ENCODE measurements at places on chromosomes 11 and 22.

DNA sequence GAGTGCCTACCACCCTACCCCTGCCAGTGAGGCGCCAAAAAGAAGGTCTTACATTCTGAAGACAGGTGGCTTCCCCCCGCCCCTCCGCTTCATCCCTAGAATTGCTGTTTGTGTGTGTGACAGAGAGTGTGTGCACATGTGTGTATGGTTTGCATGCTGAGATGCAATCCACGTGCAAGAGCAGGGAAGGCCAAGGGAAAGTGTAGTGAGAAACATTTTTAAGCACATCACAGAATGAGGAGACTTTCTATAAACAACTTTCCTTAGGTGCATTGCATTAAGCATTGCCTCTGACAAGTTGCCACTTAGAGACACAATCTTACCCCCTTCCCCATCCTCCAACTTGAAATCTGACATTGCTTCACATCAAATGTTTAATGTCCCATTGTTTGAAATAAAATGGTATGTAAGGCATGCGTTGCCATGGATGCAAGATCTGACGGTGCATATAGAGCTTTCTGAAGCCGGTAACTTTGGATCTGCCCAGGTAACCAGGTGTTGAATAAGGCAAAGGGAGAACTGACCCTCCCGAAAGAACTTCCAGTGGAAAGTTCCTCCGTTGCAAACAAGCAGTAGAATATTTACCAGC, 21.4 kb downstream of the FJX1 start:
- no peak for DNase-seq

DNA sequence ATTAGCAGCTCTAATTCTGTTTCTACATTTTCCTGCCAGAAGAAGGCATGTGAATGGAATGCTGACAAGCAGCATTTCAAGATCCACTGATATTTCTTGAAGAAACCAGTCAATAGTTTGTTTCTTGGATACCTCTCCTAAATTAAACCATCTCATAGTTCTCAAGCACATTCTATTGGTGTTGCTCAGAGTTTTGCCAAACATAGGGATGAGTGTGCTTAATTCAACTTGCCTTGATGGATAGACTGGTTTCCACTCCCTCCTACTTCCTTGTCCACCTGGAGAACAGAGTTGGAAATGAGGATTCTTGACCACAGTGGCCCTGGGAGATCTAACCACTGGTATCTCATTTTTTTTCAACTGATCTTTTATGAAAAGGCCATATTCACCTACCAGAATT, 29.8 kb upstream of the DDX10 start:
- no peak for DNase-seq

GRCh38 chr22:35891442-35891841, 137.2 kb downstream of the RBFOX2 start:
- no peak for DNase-seq

- DNase-seq: no peak
These were observed 19.3 kb upstream of the ST3GAL4 start for GRCh38 chr11:126336138-126336541.

DNA sequence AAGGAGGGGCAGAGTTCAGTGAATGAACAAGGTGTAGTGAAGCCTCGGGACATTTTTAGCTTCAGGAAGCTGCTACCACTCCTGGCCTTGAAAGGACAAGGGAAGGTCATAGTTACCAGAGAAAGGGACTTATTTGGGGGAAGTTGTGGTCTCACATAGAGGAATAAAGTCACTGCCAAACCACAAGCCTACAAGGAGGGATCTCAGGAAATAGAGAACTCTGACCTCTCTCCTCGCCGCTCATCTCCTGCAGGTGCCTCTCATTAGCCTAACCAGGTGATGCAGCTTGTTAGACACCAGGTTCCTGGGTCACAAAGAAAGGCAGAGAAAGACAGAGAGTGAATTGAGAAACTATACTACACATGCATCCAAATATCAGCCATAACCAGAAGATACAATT, 14.3 kb upstream of the TOLLIP start:
- no peak for DNase-seq

DNA sequence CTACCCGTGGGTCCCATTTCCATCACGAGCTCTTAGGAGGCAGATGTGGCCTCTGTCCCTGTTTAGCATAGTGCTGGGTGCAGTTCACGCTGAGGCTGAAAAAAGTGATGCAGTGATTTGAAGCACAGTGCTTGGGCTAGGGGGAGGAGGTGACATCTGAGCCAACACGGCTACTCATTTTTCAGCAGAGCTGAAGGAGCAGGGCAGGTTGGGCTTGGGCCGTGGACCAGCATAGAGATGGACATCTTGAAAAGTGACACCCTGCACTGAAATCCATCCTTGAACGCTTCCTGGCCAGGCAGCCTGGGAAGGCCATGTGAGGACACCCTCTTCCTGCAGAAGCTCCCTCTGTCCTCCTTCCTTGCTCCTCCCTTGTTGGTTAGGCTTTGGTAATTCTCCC, 66.4 kb downstream of the ADAMTS15 start:
- no peak for DNase-seq

DNA sequence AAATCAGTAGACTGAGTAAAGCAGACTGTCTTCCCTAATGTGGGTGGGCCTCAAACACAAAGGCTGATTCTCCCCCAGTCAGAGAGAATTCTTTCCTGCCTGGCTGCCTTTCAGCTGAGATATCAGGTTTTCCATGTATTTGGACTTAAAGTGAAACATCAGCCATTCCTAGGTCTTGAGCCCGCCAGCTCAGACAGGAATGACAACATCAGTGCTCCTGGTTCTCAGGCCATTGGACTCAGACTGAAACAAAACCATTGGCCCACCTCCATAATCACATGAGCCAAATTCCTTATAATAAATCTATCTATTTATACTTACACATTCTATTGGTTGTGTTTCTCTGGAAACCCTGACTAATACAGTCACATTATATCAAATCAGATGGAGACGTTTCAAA, 56.7 kb upstream of the CLPB start:
- no peak for DNase-seq

DNA sequence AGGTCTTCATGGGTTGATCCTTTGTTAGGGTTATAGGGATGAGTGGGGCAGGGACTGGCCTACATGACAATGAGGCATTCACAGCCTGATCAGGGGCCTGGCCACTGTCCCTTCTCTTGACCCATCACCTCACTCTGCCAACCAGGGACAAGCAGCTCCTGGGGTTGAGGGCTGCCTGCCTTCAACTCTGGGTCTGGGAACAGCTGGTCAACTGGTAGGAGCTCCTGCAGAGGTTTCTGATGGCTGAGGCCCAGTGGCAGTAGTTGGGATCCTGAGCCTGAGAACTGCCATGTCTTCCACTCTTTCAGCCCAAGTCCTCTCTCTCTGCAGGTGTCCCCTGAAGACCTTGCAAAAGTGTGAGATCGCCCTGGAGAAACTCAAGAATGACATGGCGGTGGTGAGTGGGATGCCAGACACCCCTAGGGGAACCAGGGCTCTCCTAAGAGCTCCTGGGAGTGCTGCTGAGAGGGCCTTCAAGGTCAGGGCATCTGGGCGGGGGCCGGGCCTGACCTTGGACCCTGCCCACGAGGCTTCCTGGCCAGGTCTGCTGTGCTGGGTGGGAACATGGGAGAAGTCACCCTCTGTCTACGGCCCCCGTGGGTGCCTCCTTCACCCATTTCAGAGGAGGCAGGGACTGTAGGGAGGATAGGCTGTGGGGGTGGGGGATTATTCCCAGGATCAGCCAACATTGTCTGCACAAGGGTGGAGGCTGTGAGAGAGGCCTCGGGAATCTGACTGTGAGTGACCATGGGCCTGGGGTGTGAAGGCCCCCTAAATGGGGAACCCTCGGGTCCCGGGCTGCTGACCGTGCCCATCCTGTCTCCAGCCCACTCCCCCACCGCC, 76.8 kb downstream of the MED15 start:
- DNase-seq: no peak

DNA sequence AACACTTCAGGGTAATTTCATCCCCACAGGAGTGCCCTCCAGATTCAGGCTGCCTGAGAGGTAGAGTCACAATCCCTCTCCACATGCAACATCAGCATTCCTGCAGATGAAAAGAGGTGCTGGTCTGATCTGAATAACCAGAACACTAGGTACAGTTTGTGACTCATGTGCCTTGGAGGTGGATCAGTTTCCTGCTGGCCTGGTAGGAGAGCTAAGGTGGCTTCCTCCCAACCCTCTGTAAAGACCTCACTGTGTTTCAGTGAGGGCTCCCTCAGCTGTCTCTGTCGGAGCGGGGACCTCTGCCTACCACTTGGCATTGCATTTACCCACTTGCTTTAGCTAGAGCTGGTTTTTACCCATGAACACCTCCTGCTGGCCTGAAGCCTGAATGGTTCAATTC, 7.6 kb downstream of the OR9G1 start:
- DNase-seq: no peak

- DNase-seq: no peak
These were observed 26.2 kb downstream of the FADS3 start for GRCh38 chr11:61864814-61865775.

DNA sequence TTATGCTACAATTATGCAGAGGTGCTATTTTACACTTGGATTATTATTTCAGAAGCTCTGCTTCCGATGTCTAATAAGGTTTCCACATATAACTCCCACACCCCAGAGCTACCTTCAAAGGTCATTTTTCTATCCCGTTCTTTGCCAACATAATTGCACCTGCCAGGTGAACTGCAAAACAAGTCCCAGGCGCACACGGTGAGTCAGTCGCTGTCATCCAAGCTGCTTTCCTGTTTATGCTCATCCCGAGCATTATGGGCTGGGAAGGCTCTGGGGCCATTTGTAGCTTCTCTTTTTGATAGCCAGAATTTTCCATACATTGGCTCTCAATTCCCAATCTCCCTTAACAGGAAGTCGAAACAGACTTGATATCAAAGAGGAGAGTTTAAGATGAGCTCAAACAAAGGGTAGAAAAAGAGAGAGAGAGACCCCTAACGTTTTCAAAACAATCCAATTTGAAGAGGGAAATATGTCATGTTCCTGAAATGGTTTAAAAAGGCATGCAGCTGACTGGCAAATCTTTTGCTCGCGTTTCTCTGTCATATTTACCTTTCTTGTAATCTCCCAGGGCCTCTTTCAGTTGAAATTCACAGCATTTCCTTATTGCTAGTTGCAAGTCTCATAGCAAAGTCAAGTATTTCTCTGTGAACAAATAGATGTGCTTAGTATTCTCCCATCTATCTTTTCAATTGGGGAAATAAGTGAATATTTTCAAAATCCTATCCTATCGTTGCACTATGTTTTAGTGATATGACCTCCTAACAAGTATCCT, 815.9 kb downstream of the KCNA4 start:
- no peak for DNase-seq

- no peak for DNase-seq
These were observed 6.3 kb downstream of the NRXN2 start for GRCh38 chr11:64716473-64717267.

DNA sequence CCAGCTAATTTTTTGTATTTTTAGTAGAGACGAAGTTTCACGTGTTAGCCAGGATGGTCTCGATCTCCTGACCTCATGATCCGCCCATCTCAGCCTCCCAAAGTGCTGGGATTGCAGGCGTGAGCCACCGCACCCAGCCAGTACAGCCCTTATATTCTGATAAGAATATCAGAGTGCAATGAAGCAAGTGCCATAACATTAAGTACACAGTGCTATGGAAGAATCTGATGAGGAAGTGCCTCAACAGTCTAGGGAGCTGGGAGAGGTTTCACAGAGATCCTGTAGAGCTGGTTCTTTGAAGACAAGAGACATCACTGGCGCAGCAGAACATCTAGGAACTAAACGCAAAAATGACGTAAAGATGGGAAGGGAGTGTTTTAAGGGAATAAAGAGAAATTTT, 2.1 kb downstream of the RTCB start:
- DNase-seq: no peak

GRCh38 chr11:61498767-61499341, 9.7 kb upstream of the LRRC10B start:
- DNase-seq: no peak

GRCh38 chr11:101061606-101062005, 68.0 kb downstream of the PGR start:
- DNase-seq: no peak

- no peak for DNase-seq
These were observed 38.3 kb upstream of the CEP295 start for GRCh38 chr11:93623179-93623578.

DNA sequence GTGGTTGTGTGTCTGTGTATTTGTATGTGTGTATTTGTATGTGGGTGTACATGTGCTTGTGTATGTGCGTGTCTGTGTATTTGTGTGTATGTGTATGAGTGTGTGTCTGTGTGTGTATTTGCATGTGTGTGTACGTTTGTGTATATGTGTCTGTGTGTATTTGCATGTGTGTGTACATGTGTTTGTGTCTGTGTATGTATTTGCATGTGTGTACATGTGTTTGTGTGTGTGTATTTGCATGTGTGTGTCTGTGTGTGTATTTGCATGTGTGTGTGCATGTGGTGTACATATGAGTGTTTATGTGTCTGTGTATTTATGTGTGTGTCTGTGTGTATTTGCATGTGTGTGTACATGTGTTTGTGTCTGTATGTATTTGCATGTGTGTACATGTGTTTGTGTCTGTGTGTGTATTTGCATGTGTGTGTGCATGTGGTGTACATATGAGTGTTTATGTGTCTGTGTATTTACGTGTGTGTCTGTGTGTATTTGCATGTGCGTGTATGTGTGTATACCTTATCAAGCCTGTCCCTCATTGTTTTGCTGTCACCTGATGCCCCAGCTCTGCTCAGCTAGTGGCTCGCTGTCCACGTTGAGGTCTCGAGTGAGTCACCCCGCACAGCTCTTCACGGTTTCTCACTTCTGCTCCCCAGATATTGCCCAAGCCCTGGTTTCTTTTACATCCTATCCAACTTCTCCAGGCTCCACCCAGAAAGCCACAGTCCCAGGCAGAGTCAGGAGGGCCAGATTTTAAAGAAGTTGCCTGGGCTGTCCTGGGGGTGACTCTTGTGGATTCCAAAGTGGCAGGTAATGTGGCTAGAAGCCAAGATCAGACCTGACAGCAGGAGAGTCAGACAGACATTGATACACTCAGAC, 15.2 kb downstream of the MB start:
- DNase-seq: no peak

DNA sequence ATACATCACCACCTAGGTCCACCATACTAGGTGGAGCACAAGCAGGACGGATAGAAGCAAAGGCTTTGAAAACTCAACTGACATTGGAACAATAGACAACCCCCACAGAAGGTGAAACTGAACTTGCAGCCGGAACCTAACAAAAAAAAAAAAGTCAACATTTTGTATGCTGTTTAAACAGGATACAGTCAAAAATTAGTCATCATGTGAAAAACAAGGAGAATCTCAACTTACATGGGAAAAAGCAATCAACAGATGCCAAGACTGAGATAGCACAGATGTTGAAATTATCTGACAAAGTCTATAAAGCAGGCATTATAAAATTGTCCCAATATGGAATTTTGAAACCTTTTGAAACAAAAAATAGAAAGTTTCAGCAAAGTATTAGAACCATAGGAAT, 123.8 kb downstream of the RAB38 start:
- no peak for DNase-seq

GRCh38 chr11:113048820-113049768, 87.9 kb downstream of the NCAM1 start:
- no peak for DNase-seq

- DNase-seq: no peak
These were observed 91.7 kb upstream of the CSNK2A3 start for GRCh38 chr11:11444804-11445131.

All from stimulated activated CD4-positive, alpha-beta T cell treated with anti-CD3 and anti-CD28 coated beads, Interleukin-1b, Interleukin-23, amount 100 ng/mL, for 24 hours (primary cell).